HCT116 (cell line): ENCODE measurements at places on chromosomes 1 and 21. TPM values are rescaled to one million over a fixed set of nuclear protein-coding genes. Genes with fewer than 3 reads are reported as not detected.

DNA sequence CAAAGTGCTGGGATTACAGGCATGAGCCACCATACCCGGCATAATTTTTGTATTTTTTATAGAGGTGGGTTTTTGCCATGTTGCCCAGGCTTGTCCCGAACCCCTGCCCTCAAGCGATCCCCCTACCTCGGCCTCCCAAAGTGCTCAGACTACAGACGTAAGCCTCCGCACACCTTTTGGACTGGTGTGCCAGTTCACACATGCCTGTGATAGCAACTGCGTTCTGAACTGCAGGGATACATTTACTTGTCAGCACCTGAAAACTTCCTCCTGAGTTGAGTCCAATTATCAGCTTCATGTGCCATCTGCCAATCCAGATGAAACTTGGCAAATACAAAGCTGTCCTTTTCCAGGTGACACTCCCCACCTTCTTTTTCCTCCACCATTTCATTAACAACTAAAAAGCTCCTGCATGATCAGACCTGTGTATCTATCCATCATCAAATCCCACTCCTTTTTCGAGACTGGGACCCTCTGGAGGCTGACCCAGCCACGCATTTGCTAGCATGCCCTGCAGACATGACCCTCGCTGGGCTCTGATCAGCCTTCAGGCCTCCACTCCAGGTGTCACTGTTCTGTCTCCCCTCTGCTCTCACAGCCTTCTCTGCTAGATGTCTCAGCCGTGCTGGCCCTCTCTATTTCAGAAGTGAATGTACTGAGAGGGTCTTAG is 2.1 kb upstream of the DEGS1 start:
- DNase-seq, result no peak
- H3K36me3 ChIP-seq, result no peaks in the 10 kb centered on the region
- H3K27ac ChIP-seq, result no peak overlapping the region
- H3K27me3 ChIP-seq, result no peaks in the 10 kb centered on the region
- H3K4me1 ChIP-seq, result peaks cover 2% of the 10 kb centered on the region; the same call in 1 of the 2 replicates

DNA sequence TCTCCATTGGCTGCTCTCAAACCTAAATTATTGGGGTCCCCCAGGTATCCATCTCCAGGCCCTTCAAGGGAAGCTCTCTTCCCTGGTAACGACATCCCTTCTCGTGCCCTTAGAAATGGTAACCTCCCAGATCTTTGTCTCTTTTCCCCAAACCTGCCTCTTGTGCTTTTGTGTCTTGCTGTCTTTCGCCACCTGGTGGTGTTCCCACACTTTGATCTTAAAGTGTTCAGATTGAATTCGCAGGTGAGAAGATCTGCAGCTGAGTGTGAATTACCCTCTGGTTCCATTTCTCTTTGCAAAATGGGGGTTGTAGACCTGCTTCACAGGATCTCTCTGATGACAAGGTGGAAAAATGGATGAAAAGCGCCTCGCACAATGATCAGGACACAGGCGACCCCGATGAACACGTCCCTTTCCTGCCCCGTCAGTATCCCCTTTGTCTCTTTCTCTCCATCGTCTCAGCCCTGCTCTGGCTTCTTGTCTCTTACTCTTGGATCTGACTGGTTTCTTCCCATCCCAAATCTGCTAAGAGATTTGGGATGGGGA is 53.1 kb downstream of the DOP1B start:
- H3K27ac ChIP-seq, result peak overlapping the region; percentile 48
- no peaks in the 10 kb centered on the region for H3K27me3 ChIP-seq
- no peaks in the 10 kb centered on the region for H3K36me3 ChIP-seq
- DNase-seq, result peak; percentile 73

CD46 gene
- 100 TPM for total RNA-seq

GRCh38 chr1:10657088-10657847 is 139.2 kb downstream of the CASZ1 start:
- DNase-seq, result no peak
- H3K27ac ChIP-seq, result no peak overlapping the region

GRCh38 chr1:68271596-68271995 is 39.3 kb upstream of the WLS start:
- no peaks in the 10 kb centered on the region for H3K27me3 ChIP-seq
- no peak overlapping the region for H3K27ac ChIP-seq
- H3K36me3 ChIP-seq, result no peaks in the 10 kb centered on the region
- H3K4me1 ChIP-seq, result peaks cover 10% of the 10 kb centered on the region

DNA sequence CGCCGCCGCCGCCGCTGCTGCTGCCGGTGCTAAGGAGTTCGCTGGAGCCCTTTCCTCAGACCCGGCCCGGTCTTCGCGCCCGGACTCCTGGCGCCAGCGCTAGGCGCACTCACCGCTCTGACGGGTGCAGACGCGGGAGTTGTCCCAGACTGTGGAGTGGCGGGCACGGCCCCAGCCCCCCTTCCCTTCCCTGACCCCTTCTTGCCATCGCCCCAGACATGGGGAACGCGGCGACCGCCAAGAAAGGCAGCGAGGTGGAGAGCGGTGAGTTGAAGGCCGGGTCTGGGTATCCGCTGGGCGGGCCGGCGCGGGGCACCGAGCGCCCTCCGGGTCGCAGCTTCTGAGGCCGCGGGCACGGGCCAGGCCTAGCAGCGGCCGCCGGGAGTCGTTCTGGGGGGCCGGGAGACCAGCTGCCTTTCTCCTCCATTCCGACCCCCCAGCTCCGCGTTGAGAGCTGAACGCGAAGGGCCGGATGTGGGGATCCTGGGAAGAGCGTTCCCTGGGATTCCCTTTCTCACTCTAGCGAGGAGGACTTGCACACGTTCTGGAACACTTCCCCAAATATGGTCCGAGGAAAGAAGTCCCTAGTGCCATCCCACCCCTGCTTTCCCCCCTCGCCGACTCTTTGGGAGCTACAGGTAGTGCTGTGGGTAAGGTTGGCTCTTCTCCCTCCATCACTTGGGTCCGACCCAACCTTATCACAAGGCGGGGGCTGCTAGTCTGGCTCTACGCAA is 65.8 kb upstream of the PRKACB start:
- peak overlapping the region; percentile 72 for H3K27ac ChIP-seq
- no peaks in the 10 kb centered on the region for H3K36me3 ChIP-seq
- H3K4me3 ChIP-seq, result peak overlapping the region; percentile 82
- peaks cover 16% of the 10 kb centered on the region for H3K4me1 ChIP-seq
- H3K27me3 ChIP-seq, result no peaks in the 10 kb centered on the region

FGR gene
- total RNA-seq, result not detected

DNA sequence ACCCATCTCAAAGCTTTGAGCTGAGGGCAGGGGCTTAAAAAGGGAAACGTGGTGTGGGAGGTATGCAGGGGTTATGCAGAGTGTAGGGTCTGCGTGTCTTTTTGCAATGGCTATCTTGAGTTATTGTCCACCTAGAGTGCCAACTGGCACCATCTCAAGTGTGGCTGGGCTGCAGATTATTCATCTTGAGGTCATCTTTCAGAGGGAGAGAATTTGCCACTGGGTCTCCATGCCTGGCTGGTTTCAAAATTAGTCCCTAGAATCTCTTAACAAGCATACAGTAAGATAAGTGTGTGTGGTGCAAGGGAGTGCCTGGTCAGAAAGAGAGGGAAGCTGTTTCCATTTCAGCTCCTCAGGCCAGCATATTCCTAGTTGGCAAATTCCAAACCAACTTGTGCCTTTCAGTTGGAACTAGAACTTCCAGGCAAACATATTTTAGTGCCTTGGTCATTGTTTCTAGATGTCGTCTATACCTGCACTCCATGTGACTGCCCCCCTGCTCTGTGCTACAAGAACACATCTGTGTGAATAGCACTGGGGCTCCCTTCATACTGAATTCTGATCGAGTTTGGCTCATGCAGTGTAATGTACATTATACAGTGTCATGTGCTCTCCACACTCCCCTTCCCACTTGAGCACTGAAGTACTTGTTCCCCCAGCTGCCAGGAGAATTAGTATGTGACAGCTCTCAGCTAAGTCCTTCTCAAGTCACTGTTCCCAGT is 5.0 kb upstream of the OR2T8 start:
- no peaks in the 10 kb centered on the region for H3K4me1 ChIP-seq
- no peaks in the 10 kb centered on the region for H3K36me3 ChIP-seq
- no peak overlapping the region for H3K27ac ChIP-seq
- no peak for DNase-seq
- H3K4me3 ChIP-seq, result no peak overlapping the region

DNA sequence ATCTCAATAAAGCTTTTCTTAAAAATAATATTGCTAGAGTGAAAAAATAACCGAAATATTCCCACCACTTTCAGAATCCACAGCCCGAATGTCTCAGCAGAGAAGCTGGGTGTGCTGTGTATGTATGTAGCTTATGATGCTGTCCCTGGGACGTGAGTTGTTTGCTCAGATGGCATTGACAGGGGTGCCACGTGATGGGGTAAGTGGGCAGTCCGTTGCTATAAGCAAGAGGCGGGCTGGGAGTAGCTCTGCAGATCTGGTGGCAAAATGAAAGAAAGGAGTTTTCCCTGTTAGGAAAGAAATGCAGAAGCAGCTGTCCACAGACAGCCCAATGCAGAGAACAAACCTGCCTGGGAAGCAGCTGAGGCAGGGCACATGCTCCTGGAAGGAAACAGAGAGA is 3.8 kb upstream of the FAM20B start:
- DNase-seq, result no peak
- H3K27ac ChIP-seq, result no peak overlapping the region
- peaks cover 33% of the 10 kb centered on the region for H3K4me1 ChIP-seq
- no peak overlapping the region for H3K4me3 ChIP-seq
- no peaks in the 10 kb centered on the region for H3K27me3 ChIP-seq
- no peaks in the 10 kb centered on the region for H3K36me3 ChIP-seq

DNA sequence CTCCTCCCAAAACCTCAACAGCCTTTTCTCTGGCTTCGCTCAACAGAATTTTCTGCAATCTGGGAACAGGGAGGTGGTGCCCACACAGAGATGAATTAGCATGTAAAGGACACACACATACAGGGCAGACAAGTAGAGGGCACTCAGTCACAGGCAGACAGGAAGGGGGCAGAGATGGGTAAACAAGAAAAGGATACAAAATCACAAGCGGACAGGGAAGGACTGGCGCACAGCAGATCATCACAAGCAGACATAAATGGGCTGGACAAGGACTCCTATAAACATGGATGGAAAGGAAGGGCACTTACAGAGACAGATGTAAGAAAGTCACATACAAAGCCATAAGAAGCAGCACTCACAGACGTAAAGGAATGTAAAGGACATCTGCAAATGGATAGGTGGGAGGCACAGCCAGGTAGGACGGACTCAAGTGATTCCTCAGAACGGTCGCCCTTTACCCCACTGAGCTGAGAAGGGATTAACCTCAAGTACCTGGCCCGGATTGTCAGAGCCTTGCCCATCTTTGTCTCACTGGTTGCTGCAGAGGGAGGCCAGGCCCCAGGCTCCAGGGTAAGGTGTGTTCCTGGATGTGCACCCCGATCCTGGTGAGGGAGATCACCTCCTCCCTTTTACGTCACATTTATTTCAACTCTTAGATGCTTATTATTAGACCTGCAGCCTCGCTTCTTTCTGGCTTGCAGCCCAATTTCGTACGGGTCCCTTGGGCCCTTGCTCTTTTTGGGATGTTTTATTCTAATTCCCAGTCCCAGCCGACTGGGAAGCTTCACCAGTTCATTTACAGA is 836 bp upstream of the PRCC start:
- H3K36me3 ChIP-seq, result no peaks in the 10 kb centered on the region
- peaks cover 19% of the 10 kb centered on the region for H3K4me1 ChIP-seq
- DNase-seq, result no peak
- H3K4me3 ChIP-seq, result peak overlapping the region; percentile 74

DNA sequence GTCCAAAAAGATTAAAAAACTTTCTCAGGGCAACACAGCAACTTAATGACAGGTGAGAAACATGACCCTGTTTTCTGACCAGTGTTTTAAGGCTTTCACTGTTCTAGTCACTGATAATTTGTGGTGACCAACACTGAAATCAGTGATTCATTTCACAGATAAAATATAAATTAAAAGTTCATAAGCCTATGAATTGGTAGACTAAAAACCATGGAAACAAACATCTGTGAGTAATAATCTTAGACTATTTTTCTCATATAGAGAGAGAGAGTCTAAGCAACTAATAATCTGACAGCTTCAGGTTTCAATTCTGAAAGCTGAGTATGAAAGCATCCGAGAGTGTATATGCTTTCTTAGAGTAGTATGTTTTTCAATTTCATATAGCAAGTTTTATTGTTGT is 536.9 kb downstream of the ADGRL2 start:
- no peaks in the 10 kb centered on the region for H3K27me3 ChIP-seq
- H3K36me3 ChIP-seq, result no peaks in the 10 kb centered on the region
- H3K4me3 ChIP-seq, result no peak overlapping the region
- no peaks in the 10 kb centered on the region for H3K4me1 ChIP-seq
- DNase-seq, result no peak

DNA sequence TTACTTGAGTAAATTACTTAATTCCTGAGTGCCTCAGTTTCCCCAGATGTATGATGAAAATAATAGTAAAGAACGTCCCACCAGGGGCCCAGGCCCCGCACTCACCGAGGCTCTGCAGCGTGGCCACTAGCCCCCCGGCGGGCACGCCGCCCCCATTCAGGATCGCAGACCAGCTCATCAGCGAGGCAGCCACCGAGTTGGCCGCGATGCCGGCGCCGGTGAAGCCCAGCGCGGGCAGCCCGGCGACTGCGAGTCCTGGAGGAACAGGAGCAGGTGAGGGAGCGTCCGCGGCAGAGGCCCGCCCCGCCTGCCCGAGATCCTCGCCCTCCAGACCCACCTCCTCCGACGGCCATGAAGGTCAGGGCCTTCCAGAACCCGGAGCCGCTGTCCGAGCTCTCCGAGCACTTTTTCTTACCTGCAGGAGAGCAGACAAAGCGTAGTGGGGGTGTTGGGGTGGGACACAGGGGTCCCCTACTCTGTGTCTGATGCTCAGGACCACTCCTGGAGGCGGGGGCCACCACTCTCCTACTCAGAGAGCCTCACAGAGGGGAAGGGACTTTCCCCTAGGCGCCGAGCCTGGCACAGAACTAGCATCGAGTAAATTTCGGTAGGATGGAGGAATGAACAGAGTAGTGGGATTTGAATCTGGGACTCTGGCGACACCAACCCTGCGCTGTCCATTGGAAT is 3.7 kb downstream of the IFI6 start:
- no peak for DNase-seq
- no peak overlapping the region for H3K4me3 ChIP-seq
- no peak overlapping the region for H3K27ac ChIP-seq
- H3K27me3 ChIP-seq, result no peaks in the 10 kb centered on the region
- H3K4me1 ChIP-seq, result peaks cover 63% of the 10 kb centered on the region

- H3K4me1 ChIP-seq, result no peaks in the 10 kb centered on the region
- H3K36me3 ChIP-seq, result no peaks in the 10 kb centered on the region
- H3K27ac ChIP-seq, result no peak overlapping the region
These were observed 23.5 kb upstream of the SLAMF9 start for GRCh38 chr1:159977364-159978106.

SGIP1 gene
- total RNA-seq, result 0.15 TPM

OR2L2 gene
- not detected for total RNA-seq

TEX38 gene
- total RNA-seq, result 0.47 TPM
